ENCODE measurements at places on chromosomes 1 and 21.
A peak's percentile ranks its signal among the peaks of the same experiment; 100 is the strongest.

- DNase-seq = no peak
Observed at GRCh38 chr1:215660259-215660658, 93.2 kb downstream of the KCTD3 start.

DNA sequence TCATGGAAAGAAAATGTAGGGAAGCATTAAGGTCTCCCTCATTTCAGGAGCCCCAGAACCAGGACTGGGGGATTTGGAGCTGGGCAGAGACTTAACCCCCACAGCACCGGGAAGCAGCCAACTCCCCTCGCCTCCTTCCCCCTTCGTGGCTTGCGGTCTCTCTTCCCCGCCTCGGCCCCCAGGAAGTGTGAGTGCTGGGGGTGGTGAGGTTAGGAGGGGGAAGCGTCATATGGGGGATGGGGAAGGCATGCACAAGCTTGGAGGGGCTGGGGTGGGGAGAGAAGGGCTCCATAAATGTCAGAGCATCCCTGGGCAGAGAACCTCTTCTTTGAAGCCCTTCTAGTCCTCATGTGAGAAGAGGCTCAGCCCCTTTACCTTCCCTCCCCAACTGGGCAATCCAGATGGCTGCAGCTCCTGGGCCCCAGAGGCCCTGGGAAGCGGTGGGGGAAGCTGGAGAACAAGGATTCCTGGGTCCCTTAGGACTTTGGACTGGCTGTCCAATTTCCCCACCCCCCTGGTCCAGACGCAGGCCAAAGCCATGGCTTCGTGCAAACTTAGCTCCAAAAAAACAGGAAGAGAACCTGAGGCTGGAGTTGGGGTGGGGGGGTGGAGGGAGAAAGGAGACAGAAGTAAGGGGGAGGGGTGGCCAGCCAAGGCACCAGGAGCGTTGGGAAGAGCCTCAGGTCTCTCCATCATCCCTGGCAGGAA, 7.8 kb downstream of the ZBTB7B start:
- no peak for DNase-seq

DNA sequence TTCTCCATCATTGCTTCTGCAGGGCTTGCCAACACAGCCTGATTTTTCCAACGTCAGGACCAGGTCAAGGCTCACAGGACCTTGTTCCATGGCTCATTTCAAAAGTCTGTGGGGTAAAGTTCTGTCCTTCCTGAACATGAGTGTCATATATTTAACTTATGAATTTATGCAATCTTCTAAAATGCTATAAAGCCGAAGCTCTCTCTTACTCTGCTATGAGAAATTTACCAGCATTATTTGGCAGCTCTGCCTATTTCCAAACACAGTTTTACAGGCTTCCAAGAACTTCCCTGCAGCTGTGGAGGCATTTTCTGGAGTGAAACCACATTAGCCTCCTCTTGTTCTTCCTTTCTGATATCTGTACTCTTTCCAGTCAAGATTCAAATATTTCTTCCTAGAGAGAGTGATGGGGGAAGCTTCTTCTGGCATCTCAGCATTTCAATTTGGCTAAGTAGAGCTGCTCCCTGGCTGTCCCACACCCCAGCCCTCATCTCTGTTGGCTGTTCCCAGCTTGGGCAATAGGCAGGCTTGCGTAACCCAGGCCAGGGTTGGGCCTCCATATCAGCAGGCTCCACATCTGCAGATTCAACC, 15.6 kb upstream of the HMGCS2 start:
- no peak for DNase-seq

DNA sequence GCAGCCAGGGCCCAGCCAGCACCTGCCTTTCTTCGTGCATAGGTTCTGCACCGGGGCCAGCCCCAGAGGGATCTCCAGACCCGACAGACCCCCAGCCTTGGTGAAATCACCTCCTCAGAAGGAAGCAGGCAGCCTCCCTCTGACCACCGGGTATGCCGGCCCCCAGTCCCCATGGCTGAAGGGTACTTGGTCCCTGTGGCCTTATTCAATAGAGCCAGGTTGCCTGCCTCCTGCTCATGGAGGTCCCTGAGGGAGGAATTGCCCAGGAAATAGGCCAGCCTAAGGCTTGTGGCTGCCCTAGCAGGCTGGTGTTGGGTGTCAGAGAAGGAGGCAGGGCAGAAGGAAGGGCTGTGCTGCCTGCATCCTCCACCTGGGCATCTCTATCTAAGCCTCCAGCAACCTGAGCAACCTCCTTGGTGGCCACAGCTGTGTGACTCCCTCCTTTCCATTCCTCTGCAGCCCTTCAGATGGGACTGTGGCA, 338.2 kb upstream of the VAMP3 start:
- no peak for DNase-seq

- DNase-seq = no peak
Observed at GRCh38 chr1:30704271-30704670, 19.1 kb downstream of the MATN1 start.

DNA sequence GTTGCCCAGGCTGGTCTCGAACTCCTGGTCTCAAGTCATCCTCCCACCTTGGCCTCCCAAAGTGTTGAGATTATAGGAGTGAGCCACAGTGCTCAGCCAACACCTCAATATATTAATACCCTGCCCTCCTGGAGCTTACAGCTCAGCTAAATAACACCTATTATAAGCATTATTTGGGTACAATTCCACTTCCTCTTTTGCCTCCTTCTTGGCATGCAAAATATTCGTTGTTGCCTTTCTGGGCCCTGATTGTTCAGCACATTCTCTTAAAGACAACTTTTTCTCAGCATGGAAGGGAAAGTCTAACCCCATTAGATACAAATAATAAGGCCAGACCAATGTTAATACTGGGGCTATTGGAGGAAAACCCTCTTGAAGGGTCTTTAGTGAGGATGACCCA, 2.8 kb downstream of the PAQR7 start:
- DNase-seq = no peak

GRCh38 chr1:15304708-15305467, 57.9 kb downstream of the FHAD1 start:
- peak; percentile 23 for DNase-seq

GRCh38 chr21:33691945-33692603, 49.8 kb downstream of the ITSN1 start:
- DNase-seq = no peak

GRCh38 chr1:1167398-1167821, 6.3 kb upstream of the TTLL10 start:
- no peak for DNase-seq

DNA sequence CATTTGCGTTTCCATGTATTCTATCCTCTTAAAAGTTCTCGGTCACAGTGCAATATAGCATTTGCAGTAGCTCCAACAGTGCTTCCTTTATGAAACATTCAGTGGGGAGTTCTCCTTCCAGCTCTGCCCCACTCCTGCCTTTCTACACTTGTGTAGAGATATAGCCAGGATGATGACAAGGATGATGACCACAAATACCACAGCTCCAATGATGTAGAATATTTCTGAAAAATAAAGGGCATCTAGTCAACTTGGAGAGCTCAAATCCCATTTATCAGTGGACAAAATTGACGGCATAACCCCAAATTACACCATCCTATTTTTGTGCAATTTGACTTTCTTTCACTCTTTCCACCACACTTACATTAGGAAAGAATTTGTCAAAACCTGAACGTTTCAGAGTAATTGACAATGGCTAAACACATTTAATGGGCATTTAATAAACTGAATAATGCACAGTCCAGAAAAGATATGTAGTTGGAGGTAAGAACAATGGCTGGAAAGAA, 11.1 kb downstream of the F3 start:
- no peak for DNase-seq

DNA sequence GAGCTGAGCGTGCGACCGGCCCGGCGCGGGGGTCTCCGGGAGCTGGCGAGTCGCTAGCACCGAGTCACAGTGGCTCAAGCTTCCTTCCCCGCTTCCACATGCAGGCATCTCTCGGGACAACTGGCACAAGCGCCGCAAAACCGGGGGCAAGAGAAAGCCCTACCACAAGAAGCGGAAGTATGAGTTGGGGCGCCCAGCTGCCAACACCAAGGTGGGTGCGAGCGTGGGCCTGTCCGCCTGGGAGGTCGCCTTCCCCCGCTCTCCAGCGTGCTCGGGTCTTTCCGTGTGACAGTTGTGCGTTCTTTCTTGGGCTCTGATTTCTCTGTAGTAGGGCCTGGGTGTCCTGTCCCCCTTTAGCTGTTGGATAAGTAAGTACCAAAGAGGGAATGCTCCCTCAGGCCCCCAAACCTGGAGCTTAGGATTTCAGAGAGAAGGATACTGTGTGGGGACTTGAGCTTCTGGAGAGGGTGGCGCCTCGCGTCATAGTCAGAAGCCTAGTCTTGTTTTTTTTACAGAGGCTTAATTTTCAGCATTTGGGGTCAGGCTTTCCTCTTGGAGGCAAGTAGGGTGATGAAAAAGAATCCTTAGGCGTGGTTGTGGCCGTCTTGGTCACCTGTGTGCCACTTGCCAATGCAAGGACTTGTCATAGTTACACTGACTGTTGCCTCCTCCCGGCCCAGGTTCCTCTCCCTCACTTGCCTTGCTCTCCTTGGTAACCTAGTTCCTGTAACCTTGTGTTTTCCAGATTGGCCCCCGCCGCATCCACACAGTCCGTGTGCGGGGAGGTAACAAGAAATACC, 790 bp downstream of the RPS8 start:
- no peak for DNase-seq

DNA sequence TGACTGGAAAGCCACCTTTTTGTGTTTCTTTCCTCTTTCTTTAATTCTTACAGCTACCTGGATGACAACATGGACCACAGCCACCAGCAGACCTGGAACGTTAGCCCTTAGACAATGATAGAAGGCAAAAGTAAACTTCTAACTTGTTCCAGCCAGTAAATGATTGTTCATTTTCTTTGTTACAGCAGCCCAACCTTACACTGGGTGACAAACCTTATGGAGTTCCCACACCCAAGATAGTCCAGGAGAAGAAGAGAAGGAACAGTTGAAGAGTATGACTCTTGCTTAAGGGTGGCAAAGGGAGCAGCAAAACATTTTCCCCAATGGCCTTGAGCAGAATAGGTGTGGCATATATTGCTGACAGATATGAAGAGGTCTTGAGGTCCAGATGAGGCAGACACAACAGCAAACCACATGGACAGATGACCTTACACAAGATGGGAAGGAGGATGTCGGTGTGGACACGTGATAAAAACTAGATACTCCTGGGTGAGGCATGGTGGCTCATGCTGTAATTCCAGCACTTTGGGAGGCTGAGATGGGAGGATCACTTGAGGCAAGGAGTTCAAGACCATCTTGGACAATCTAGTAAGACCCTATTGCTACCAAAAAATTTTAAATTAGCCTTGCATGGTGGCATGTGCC, 11.8 kb upstream of the FAM76A start:
- no peak for DNase-seq

GRCh38 chr1:224739997-224740684, 124.0 kb downstream of the CNIH3 start:
- no peak for DNase-seq

- no peak for DNase-seq
Observed at GRCh38 chr1:231860221-231861088, 233.9 kb downstream of the DISC1 start.

DNA sequence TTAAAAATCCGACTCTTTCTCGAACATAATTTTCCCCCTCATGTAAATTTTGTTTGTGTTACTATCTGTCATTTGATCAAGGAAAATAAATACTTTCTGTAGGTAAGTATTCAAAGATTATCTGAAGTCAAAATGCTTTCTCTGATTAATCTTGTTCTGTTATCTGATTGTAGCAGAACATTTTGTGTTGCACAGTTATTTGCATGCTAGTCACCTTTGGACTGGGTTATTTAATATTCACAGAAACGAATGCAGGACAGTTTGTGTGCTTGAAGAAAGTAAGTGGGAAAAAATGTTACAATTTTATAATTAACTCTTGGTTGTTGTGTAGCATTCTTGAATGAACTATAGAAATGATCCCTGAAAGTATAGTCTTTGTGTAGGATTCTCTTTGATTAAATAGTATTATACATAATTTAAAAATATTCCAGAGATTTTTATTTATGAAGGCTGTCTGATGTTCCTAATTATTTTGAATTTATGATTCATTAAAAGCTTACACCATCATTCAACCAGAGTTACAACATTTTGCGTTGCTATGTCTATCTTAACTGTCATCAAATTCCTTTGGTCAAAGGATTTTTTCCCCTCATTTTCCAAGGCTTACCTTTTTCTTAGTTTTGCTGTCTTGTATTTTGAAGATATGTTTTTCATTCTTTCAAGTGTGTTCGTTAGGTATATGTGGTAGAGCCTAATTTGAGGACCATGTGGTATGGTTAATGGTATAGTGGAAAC, 176.6 kb downstream of the GIPC2 start:
- DNase-seq = no peak

DNA sequence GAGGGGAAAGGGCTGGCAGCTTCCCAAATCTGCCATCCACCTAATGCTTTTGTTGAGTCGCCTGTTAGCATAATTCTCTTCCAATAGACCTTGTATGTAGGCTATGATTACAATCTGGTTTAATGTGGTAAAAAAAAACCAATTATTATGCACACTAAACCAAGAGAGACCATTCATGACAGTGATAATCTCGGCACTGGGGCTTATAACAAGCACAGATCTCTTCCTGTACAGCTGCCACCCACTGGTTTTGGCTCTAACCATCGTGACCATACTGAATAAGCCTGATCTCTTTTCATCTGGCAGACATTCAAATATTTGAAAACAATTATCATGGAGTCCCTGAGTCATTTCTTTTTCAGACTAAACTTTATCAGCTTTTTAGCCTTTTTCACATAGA, 12.0 kb upstream of the SYT14 start:
- no peak for DNase-seq

GRCh38 chr1:108534759-108535158, 25.1 kb upstream of the EEIG2 start:
- no peak for DNase-seq

DNA sequence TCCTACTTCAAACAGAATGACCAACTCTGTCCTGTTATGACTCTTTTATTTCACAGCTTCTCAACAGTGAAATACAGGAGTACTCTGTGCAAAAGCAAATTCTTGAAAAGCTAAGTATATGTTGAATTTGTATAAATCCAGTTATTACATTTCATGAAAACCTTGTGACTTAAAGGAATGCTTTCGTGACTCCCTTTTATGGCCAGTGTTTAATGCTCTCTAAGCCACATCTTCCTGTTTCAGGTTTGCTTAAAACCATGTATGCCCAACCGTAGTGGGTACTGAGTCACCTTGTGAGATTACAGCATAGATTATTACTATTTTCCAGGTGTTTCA, 40.2 kb upstream of the KIF1B start:
- DNase-seq = no peak

- DNase-seq = no peak
Observed at GRCh38 chr1:207917080-207917479, 6.2 kb upstream of the CD34 start.

DNA sequence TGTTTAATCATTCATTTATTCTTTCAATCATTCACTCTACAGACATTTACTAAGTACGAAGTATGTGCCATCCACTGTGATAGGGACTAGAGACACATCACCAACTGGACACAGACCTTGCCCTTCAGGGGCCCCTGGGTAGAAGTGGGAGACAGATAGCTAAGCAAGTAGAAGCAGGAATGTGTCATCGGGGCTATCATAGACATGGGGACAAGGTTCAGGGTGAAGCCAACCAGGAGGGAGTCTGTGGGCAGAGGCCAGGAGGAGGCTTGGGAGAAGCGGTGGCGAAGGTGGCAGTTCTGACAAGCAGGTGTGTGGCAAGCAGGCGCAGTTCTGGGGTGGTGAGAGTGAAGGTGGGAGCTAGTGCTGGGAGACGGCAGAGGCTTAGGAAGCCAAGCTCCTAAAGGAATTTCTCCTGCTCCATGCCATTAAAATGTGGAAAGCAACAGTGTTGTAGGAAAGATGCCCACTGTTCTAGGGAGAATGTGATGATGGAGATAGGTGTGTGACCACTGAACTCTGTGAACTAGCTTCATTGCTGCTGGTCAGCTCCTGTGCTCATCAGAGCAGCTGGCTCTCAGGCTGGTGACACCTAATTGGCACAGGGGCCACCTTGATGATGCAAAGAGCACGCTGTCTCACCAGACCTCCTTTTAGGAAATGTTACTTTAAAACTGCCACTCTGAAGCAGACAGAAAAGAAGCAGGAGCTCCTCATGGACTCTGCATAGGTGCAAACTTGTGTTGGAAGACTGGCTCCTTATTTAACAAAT, 79.7 kb upstream of the LPGAT1 start:
- DNase-seq = no peak

Data from stimulated activated CD4-positive, alpha-beta T cell treated with anti-CD3 and anti-CD28 coated beads, Interleukin-1b, Interleukin-23, amount 100 ng/mL, for 1 hour (primary cell).